G401 (cell line): ENCODE measurements at places on chromosomes 3 and 15. TPM values are rescaled to one million over a fixed set of nuclear protein-coding genes. Genes with fewer than 3 reads are reported as not detected.

RLBP1 gene
- total RNA-seq = 0.95 and 6.6 TPM in 2 replicates

TUSC2 gene
- 45.0 and 45.4 TPM in 2 replicates for total RNA-seq

WDR72 gene
- total RNA-seq = not detected in 2 replicates

BCL2A1 gene
- not detected in 2 replicates for total RNA-seq

STRIT1 gene
- not detected in 2 replicates for total RNA-seq

KCNMB2 gene
- not detected in 2 replicates for total RNA-seq

TMEM207 gene
- total RNA-seq = not detected in 2 replicates
